ENCODE measurements at places on chromosomes 3 and 15.

DNA sequence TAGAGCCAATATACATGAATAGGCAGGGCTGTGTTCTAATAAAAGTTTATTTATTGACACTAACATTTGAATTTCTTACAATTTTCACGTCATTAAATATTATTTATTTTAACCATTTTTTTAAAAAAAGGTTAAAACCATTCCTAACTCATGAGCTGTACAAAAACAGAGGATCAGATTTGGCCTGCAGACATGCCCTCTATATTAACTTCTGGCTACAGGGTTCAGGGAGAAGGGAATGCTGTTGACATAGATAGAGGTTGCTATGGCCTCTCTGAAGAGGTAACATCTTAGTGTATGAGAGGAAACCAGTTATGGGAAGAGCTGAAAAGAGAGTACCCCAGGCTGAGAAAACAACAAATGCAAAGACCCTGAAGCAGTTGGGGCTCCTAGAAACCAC is 19.1 kb upstream of the RAP2B start:
- DNase-seq = no peak

DNA sequence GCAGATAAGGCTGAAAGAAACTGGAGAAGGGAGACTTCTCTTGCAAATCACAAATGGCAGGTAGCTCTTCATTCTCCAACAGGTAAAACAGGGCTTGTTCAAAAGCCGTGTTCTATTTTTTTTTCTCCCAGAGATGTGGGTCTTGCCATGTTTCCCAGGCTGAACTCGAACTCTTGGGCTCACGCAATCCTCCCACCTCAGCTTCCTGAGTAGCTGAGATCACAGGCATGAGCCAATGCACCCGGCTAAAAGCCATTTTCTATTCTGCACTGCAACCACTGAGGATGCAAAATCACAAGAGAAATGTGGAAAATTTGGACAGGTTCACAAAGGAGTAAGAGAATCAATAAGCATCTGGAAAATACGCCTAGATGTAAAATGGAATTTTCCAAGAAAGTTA is 19.5 kb downstream of the EIF4E3 start:
- no peak for DNase-seq

DNA sequence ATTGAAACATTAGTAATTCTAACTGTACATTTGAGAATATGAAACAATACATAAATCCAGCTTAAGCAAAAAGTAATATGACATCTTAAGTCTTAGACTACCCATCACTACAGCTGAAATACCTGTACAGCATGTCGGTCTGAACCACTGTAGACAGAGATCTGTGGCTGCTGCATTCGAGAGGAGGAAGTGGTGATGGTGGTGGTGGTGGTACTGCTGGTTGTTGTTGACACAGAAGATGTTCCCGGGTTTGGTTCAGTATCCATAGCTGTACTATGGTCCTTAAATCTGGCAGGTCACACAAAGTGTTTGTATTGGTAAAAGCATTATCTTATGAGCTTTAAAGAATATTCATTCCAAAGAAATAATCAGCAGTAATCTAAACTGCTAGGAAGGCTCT is 2.9 kb downstream of the PHC3 start:
- DNase-seq = peak; percentile 8

DNA sequence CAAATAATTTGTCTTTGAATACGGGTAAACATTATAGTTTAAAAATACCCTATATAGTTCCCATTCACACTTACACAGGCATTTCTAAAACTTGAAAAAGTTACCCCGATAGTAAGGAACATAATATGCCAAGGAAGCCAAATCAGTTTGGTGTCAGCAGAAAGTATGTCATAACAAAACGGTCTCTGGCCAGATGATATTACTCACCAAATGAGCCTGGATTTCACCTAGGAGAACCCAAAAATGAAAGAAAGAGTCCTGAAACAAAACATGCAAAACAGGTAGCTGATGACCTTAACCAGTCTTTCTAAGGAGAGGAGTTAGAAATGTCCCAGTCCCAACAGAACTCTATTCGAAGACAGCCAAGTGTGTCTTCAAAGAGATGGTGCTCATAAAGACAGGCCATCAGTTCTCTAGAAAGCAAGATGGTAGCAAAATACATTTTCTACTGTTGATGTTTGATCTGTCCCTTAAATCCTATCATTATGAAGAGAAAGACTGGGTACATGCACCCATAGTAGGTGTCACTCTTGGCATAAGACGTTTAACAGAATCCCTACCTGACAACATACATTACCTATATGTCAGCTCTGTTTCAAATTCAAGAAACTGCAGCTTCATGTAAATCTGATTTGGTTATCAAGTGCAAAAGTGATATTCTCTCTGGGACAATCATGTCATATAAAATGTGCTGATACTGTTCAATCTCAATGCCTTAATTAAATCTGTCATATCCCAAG is 942.5 kb downstream of the ROBO1 start:
- no peak for DNase-seq

DNA sequence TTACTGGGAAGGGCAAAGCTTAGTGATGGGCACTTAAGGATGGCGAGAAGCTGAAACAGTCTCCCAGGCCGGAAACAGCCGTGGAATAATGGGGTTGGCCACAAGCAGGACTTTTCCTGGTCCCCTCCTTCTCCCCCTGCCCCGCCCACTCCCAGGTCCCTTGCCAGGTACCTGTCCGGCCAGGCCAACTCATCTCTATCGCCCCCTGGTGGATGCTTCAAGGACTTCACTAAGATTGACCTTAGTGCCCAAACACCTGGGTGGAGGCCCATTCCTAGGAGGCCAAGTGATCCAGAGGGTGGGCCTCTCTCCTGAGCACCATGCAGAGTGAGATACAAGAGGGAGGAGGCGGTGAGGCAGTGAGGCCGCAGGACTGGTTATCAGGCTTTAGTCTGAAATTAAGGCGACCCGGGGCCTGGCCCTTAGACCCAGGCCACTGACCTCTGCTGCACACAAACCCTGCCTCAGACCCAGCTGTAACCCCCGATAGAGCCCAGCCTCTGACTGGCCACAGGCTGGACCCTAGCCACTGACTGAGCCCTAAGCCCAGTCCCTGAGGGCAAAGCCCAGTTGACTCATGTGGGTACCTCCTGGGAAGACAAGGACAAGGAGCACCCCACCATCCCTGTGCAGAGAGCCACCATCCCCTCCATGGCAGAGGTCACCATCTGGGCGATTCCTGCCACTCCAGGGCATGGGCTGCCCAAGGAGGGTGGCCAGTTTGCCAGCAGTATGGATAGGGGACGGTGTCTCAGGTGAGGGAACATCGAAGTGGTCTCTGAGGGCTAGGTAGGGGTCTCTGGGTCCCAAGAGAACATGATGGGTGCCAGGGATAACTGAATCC is 37.6 kb downstream of the VIPR1 start:
- peak; percentile 39 for DNase-seq

DNA sequence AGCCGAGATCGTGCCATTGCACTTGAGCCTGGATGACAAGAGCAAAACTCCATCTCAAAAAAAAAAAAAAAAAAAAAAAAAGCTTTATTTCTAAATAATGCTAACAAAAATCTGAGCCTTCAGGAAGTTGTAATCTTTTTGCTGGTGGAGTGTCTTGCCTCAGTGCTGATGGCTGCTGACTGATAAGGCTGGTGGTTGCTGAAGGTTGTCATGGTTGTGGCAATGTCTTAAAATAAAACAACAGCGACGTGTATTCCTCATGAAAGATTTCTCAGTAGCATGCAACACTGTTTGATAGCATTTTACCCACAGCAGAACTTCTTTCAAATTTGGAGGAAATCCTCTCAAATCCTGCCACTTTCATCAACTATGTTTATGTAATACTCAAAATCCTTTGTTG is 77.4 kb upstream of the PTPRG start:
- DNase-seq = no peak

DNA sequence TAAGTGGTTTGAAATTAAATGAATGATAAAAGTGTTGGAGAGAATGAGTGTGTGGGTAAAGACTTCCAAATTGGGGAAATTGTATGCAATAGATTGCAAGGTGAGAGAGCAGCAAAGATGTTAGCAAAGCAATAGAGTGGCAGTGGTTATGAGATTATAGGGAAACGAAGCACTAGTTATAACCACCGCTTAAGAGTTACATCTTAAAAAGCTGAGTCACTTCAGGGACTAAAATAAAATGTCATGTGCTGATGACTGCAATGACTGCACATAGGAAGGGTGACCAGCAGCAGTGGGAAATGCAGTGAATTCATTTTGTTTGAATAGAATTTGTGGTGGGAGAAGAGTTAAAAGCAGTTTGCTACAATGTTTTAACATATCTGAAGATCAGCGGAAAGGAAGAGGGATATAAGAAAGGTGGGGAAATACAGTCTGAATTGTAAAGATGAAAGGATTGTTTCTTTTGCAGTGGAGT is 127.3 kb downstream of the RAP2B start:
- DNase-seq = no peak

GRCh38 chr15:69608661-69609060 is 156.0 kb downstream of the RPLP1 start:
- DNase-seq = no peak

Data from stimulated activated CD8-positive, alpha-beta memory T cell treated with anti-CD3 and anti-CD28 coated beads, Interleukin-4, amount 100 ng/mL, for 1 hour (primary cell).